ENCODE measurements at places on chromosomes 2 and 18.
A peak's percentile ranks its signal among the peaks of the same experiment; 100 is the strongest.

GRCh38 chr2:29233428-29233827 lies 118.2 kb downstream of the CLIP4 start:
- DNase-seq = no peak

GRCh38 chr2:73980566-73980965 lies 4.1 kb upstream of the TET3 start:
- DNase-seq = no peak

GRCh38 chr2:70960833-70961647 lies 17.4 kb upstream of the ANKRD53 start:
- DNase-seq = no peak

DNA sequence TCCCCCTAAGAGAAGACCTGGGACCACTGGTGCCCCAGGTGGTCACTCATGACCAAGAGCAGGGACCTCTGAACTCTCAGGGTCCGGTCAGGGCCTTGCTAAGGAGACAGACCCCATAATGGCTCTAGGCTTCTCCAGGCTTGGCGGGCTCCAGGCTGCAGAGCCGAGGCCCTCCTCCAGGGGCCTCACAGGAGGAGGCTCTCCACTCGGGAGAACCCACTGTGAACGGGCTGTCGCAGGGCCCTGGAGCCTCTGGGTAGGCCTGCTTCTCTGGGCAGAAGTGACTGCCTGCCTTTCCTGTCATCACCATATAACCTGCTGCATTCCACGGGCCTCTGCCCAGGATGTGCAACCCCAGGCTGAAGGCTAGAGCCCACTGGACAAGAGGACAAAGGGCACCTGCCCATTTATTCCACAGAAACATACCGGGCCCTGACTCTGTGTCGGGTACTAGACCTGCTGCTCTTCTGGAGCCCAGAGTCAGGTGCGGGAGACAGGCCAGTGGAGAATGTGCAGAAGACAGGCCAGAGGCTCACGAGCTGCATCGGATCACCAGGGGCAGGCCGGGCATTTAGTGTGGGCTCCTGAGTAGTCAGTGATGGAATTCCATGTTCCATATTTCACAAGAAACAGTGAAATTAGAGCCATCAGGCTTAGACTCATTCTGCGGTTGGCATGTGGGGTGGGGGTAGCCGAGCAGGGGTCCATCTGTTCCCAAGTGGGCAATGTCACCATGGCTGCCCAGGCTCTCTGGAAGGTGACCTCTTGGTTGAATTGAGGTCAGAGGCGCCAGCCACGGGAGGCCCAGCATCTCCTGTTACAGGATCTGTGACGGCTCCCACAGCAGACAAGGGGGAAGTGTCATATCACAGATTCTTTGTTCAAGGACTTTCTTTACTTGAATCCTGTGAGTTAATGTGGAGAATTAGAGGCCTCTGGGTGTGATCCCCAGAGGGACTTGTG lies 220.8 kb downstream of the SH3RF3 start:
- no peak for DNase-seq

DNA sequence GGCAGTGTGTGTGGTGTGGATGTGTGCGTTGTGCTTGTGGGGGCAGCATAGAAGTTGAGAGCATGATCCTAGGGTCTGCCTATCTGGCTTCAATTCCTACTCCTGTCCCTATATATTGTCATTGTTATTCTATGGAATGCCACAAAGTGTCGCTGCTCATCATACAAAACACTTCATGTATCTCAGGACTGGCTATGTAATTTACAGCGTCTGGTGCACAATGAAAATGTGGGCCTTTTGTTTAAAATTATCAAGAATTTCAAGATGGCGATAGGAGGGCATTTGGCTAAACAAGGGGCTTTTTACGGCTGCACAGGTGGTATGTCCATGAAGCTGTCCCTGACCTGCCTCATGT lies 3.4 kb downstream of the SERPINB2 start:
- DNase-seq = peak; percentile 83

DNA sequence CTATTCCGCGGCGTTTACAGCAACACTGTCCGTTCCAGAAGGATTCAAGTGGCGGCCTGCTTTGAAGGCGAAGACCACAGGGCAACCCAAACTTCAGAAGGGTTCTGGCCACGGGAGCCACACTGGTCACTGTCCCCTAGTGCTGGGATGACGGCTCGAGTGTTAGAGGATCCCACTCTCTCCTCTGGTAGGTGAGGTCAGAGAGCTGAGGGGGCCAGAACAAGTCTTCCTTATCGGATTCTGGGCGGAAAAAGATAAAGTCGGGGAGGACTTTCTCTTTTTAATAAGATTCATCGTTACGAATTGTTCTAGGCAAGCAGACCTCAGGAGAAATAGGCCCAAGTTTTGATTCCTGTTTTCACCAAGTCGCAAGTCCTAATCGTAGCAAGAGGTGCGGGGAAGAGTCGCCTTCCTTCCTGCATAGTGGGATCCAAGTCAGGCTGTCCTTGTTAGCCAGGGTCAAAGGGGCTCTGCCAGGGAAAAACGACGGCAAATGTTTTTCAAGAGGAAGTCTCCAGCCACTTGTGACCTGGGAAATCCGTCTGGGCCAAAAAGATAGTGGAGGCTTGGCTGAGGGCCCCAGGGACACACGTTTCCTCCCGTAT lies 864 bp upstream of the MYL12A start:
- DNase-seq = no peak

DNA sequence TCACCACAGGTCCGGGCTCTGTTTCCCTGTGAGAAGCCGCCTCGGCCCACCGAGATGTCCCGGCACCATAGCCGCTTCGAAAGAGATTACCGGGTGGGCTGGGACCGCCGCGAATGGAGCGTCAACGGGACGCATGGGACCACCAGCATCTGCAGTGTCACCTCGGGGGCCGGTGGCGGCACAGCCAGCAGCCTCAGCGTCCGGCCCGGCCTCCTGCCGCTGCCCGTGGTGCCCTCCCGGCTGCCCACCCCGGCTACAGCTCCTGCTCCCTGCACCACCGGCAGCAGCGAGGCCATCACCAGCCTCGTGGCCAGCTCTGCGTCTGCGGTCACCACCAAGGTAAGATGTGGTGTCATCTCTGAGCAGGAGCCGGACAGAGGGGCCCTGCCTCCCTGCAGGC lies 177.2 kb downstream of the KLHL29 start:
- no peak for DNase-seq

DNA sequence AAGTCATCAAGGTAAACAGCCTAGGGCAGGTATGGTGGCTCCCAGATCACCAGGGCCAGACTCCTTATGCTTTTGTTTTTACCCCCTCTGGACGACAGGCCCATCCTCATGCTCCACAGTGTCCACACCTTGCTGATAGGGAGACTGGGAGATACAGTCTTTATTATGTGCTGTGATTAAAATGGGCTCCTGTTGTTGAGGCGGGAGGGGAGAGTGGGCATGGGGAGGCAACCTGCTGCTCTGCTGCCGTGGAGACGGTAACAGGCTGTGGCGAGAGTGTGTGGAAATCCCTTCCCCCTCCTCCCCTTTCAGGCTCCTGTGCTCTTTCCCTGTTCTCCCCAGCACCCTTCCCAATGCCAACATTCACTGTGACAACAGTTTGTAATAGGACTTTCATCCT lies 38.2 kb upstream of the PNO1 start:
- no peak for DNase-seq

DNA sequence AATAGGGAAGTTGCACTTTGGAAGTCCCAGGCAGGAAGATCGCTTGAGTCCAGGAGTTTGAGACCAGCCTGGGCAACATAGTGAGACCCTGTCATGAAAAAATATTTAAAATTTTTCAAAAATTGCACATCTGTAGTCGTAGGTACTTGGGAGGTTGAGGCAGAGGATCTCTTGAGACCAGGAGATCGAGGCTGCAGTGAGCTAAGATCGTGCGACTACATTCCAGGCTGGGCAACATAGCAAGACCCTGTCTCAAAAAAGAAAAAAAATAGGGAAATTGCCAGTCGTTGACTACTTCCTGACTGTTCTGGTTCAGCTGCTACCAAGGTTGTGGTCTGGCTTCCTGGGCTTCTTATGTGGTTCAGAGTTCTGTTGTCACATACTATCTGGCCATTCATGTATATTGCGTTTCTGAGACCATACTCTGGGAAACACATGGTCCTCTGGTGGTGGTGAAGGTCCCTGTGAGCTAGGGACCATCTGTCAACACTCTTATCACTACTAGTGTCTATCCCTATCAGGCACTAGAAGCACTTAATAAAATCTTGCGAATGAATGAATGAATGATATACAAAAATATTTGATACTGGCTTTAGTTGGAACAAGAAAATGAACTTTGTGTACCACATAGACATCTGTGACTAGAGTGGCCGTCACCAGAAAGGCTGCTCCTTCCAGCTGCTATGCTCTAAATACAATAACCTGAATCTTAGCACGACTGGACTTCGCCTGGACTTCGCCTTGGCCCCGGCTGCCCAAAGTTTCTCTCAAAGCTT lies 861 bp upstream of the KLHL23 start:
- peak; percentile 62 for DNase-seq

DNA sequence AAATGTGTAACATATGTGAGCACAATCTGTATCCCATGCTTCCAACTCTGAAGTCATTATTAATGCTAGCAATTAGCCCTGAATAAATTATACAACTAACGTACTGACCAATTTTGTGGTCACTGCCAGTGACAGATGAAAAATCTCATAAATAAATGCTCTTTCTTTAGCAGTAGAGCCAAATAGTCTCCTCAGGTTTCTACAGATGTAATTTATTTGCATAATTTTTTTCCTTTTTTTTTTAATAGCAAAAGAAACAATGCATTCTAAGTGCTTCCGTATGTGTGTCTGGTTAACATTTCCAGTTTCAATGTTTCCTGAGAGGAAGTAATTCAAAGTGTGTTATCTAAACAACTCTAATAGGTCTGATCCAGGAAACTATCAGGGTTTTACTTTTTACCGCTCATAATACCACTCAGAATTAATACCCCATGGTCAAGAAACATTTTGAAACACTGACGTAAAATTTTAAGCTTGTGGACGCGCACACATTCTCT lies 108.4 kb downstream of the MEP1B start:
- no peak for DNase-seq

DNA sequence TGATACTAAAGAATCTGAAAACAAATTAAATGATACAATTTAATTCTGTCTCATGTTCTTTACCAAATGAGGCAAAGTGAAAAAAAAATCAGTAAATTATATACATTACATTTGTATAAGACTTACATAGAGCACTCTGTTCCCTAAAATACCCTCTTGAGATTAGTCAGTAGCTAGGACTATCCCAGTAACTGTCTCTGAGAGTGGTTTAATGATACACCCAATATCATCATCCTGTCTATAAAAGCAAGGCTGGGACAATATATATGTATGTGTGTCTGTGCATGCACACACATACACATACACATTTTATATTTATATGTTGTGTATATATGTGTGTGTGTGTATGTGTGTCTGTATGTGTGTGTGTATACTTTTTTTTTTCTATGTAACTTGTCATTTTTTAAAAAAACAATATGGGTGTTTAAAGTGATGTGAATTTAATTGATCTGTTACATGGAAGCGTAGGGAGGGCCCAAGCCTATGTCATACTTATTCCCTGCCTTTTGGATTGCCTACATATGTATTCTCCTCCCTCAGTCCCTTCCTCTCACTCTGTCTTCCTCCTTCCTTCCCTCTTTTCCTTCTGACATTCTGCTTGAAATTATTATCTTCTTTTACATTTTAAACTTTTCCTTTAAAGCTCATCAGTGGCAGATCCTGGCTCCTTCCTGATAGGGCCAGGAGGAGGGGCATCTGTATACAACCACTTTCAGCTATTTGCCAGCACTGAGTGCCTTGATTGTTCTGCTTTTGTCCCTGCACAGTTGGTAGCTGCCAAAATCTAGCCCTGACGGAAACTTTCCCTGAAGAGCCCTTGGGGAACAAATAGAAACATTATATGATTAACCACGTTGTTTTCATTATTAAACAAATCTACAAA lies 6.8 kb downstream of the ASXL3 start:
- no peak for DNase-seq

GRCh38 chr2:125745514-125745913 lies 910.4 kb upstream of the GYPC start:
- DNase-seq = peak; percentile 4

DNA sequence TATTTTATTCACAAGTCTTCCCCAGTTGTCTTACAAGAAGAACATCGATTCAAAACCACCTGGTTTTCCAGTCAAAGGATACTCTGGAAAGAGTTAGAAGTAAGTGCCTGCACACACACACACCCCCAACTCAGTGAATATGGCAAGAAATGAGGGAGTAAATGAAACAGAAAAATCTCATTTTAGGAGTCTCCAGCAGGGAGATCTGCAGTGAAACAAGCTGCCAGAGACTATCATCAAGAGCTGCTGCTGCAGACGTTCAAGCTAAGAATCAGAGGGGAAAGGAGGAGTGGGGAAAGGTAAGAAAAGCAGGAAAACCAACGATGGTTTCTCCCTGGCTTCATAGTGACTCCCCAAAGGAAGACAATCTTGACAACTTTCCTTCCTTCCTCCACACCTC lies 2.4 kb downstream of the ALK start:
- no peak for DNase-seq

DNA sequence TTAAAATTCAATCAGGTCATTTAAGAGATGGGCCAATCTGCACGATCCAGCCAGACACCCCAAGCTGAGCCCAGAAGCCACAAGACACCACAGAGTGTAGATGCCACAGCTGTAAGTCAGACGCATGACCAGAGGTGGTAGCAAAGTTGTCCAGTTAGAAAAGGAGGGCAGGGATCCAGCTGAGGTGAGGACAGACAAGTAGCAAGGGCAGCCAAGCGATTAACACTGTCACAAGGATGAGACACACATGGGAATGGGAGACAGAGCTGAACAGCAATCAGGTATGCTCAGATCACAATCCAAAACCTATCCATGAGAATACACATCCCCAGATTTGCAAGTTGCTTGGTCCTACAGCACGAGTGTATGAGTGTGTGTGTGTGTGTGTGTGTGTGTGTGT lies 143.4 kb upstream of the STK17B start:
- DNase-seq = no peak

DNA sequence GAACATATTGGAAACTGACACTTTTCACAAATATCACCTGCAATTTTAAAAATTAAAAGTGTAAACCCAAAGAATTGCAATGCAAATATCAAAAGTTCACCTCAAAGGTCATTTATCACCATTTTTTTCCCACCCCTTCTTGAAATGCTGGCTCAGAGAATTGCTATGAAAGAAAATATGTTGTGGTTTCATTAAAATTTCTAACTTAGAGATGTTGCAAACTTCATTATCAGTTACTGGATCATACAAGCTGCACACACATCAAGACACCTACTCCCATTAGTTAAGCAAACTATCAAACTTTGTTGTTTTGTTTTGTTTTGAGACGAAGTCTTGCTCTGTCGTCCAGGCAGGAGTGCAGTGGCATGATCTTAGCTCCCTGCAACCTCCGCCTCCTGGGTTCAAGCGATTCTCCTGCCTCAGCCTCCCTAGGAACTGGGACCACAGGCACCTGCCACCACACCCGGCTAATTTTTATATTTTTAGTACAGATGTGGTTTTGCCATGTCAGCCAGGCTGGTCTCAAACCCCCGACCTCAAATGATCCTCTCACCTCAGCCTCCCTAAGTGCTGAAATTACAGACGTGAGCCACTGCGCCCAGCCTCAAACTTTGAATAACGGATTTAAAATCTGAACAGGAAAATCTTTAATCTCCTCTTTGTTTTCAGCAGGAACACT lies 37.0 kb downstream of the STK39 start:
- peak; percentile 15 for DNase-seq

GRCh38 chr2:129466389-129466788 lies 513.1 kb upstream of the RAB6C start:
- DNase-seq = no peak

- DNase-seq = no peak
These were observed 181.2 kb upstream of the LRATD1 start for GRCh38 chr2:14451312-14451711.

GRCh38 chr2:102359527-102359926 lies 3.9 kb downstream of the IL18R1 start:
- DNase-seq = no peak
